Right renal cortex interstitium (tissue), 3 donors: ENCODE measurements at places on chromosomes 5 and 9. TPM values are rescaled to one million over a fixed set of nuclear protein-coding genes. Genes with fewer than 3 reads are reported as not detected.

The HTR4 gene
- polyA plus RNA-seq, result 0.04 TPM

The MYOZ3 gene
- 5.7 TPM for polyA plus RNA-seq

GRCh38 chr9:4803670-4804530 is 11.2 kb downstream of the RCL1 start:
- no peak for DNase-seq

- DNase-seq, result no peak
Observed at GRCh38 chr9:115278326-115279035, 160.5 kb upstream of the TNC start.

DNA sequence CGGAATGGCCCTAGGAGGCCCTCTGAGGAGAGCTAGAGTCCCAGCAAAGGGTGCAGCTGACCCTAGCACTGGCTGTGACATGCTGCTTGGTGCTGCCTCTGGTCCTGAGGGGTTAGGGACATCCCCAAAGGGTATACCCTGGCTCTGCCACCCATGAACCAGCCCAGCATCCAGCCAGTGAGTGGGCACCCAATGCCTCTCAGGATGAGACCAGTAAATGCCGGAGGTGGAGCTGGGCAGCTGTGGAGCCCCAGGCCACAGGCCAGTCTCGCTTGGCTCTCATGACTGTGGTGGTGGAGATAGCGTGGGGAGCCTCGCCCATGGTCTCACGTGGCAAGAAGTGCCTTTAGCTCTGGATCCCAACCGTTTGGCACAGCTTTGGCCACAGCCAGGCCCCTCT is 3.7 kb upstream of the CEL start:
- no peak for DNase-seq
